ENCODE measurements at places on chromosomes 3 and 15.

DNA sequence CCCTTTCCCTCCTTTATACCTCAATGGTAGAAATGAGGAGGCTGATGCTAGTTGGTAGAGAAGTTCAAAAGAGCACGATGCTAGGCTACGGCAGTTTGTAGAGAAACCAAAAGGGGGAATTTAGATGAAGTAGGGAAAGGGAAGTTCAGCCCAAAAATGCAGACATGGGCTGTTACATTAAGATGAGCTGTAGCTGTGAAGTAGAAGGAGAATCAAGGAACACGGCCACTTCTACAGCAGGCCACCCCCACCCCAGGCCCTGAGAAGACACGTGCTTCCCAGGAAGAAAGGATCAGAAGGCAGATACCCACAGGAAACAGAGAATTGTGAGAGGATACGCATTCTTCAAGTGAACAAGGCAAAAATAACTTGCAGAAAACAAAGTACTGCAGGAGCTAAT is 2.1 kb upstream of the PARP14 start:
- H3K4me3 ChIP-seq: no peak overlapping the region
- no peak for DNase-seq
- peaks cover 19% of the 10 kb centered on the region for H3K27me3 ChIP-seq

GRCh38 chr3:158713094-158713499 is 19.2 kb downstream of the RARRES1 start:
- H3K4me1 ChIP-seq: peaks cover 22% of the 10 kb centered on the region
- no peak overlapping the region for H3K4me3 ChIP-seq
- H3K36me3 ChIP-seq: peaks cover 7% of the 10 kb centered on the region
- no peak for DNase-seq

GRCh38 chr3:110767156-110767555 is 304.5 kb upstream of the NECTIN3 start:
- H3K27me3 ChIP-seq: no peaks in the 10 kb centered on the region
- DNase-seq: no peak
- peaks cover 16% of the 10 kb centered on the region for H3K36me3 ChIP-seq
- peaks cover 4% of the 10 kb centered on the region for H3K4me1 ChIP-seq
- no peak overlapping the region for H3K4me3 ChIP-seq

DNA sequence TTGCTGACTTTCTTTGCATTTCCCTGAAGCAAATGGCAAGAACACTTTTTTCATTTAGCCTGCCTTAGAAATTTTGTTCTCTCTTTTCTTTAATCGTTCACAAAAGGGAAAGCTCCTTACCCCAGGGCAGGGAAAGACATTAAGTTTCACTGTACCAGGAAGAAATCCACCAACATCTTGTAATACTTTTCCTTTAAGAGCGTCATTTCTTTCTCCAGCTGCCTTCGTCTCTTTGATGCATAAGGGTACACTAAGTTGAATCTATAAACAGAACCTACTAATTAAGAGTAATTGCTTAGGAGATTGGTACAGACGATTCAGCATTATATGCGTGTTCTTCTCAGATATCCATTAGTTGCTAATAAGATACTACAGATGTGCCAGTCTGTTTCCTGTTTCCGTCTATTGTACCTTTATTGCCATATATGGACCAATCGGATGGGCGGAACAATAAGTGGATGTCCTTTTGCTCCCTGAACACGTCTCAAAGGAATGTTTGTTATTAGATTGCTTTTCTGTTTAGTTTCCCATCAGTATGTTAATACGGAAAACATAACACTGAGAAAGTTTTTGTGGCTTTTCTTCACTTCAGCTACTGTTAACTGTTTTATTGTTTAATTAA is 276.7 kb upstream of the RARB start:
- no peak for DNase-seq
- H3K27ac ChIP-seq: no peak overlapping the region
- H3K4me3 ChIP-seq: no peak overlapping the region
- H3K36me3 ChIP-seq: no peaks in the 10 kb centered on the region

GRCh38 chr3:17045705-17046104 is 160.9 kb downstream of the PLCL2 start:
- no peaks in the 10 kb centered on the region for H3K27me3 ChIP-seq
- DNase-seq: no peak
- H3K36me3 ChIP-seq: 0 out of 2 replicates have a peak, but pooled peaks cover 3% of the 10 kb centered on the region
- H3K4me3 ChIP-seq: no peak overlapping the region
- H3K4me1 ChIP-seq: peaks cover 36% of the 10 kb centered on the region
- peak overlapping the region; percentile 3 for H3K27ac ChIP-seq

- peak overlapping the region; percentile 67 for H3K27ac ChIP-seq
- peaks cover 19% of the 10 kb centered on the region for H3K36me3 ChIP-seq
- DNase-seq: no peak
- peaks cover 30% of the 10 kb centered on the region for H3K4me1 ChIP-seq
- H3K4me3 ChIP-seq: no peak overlapping the region
Measured at GRCh38 chr3:23923786-23924185, 6.9 kb downstream of the RPL15 start.

GRCh38 chr3:194617143-194617671 is 16.0 kb downstream of the TMEM44 start:
- H3K27me3 ChIP-seq: no peaks in the 10 kb centered on the region
- H3K4me3 ChIP-seq: no peak overlapping the region
- DNase-seq: no peak
- peaks cover 2% of the 10 kb centered on the region for H3K36me3 ChIP-seq
- H3K27ac ChIP-seq: no peak overlapping the region
- H3K4me1 ChIP-seq: no peaks in the 10 kb centered on the region

GRCh38 chr15:34883042-34883441 is 86.5 kb downstream of the AQR start:
- DNase-seq: no peak
- no peaks in the 10 kb centered on the region for H3K27me3 ChIP-seq
- peaks cover 66% of the 10 kb centered on the region for H3K36me3 ChIP-seq
- H3K27ac ChIP-seq: no peak overlapping the region
- H3K4me3 ChIP-seq: no peak overlapping the region

- no peak overlapping the region for H3K4me3 ChIP-seq
- H3K27me3 ChIP-seq: peaks cover 4% of the 10 kb centered on the region
- peaks cover 6% of the 10 kb centered on the region for H3K4me1 ChIP-seq
- H3K36me3 ChIP-seq: peaks cover 28% of the 10 kb centered on the region
Measured at GRCh38 chr15:100437261-100437660, 91.5 kb downstream of the CERS3 start.

- no peaks in the 10 kb centered on the region for H3K27me3 ChIP-seq
- no peaks in the 10 kb centered on the region for H3K4me1 ChIP-seq
- DNase-seq: peak; percentile 82
- peaks cover 29% of the 10 kb centered on the region for H3K36me3 ChIP-seq
- no peak overlapping the region for H3K4me3 ChIP-seq
Measured at GRCh38 chr3:34683851-34684250, 885.4 kb downstream of the PDCD6IP start.

- peaks cover 2% of the 10 kb centered on the region for H3K36me3 ChIP-seq
- DNase-seq: no peak
- no peak overlapping the region for H3K4me3 ChIP-seq
- H3K27ac ChIP-seq: no peak overlapping the region
- peaks cover 7% of the 10 kb centered on the region for H3K4me1 ChIP-seq
Measured at GRCh38 chr3:48151807-48152427, 36.3 kb downstream of the CDC25A start.

GRCh38 chr3:141913150-141913811 is 36.8 kb downstream of the ATP1B3 start:
- peaks cover 83% of the 10 kb centered on the region for H3K36me3 ChIP-seq
- no peak overlapping the region for H3K27ac ChIP-seq
- DNase-seq: no peak
- H3K27me3 ChIP-seq: no peaks in the 10 kb centered on the region
- 0 out of 2 replicates have a peak, but pooled peaks cover 4% of the 10 kb centered on the region for H3K4me1 ChIP-seq
- H3K4me3 ChIP-seq: no peak overlapping the region

DNA sequence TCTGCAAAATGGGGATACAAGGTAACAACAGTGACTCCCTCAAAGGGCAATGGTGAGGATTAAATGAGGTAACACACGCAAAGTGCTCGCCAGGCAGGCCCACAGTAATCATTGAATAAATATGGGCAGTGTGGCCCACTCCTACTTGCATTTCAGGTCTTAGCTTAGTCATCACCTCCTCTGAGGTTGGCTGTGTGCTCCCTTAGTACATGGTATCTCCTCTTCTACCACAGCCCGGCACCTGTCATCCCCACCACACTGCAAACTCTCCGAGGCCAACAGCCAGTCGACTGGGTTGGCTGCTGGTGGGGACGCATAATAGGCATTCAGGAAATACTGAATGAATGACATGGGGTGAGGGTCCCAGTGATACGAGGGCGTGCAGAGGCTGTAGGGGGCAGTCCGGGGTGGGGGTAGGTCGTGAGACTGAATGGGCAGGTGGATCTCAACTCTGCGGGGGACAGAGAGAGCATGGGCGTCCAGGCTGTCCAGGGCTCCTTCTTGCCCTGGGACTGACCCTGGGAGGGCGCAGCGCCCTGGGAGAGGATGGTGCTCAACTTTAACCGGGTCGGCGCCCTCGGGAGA is 375 bp upstream of the MYZAP start:
- peak overlapping the region; percentile 75 for H3K4me3 ChIP-seq
- no peaks in the 10 kb centered on the region for H3K36me3 ChIP-seq
- DNase-seq: no peak

GRCh38 chr15:25693321-25694238 is 169.5 kb downstream of the ATP10A start:
- no peak overlapping the region for H3K27ac ChIP-seq
- peaks cover 38% of the 10 kb centered on the region for H3K4me1 ChIP-seq

DNA sequence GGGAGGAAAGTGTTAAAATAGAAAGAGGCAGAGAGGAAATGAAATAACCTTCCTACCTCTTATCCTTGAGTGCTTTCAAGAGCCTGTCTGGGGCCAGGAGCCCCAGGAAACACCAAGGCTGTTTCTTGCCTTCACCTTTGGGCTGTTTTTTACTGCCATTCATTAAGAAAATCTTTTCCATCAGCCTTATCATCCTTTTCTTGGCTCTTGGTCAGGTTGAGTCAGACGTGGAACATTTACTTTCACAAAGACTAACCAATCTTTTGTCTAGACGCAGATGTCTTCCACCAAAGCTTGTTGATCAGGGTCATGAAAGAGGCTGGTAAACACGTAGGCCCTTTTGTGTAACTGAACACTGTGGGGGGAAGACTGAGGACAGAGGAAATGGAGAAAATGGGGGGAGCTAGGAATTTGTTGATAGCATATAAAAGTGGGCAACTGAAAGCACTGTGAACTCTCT is 151.0 kb upstream of the THBS1 start:
- H3K27ac ChIP-seq: no peak overlapping the region
- no peak for DNase-seq
- peaks cover 3% of the 10 kb centered on the region for H3K27me3 ChIP-seq
- no peak overlapping the region for H3K4me3 ChIP-seq
- no peaks in the 10 kb centered on the region for H3K36me3 ChIP-seq

GRCh38 chr15:29270169-29270955 is 740 bp upstream of the NSMCE3 start:
- H3K27ac ChIP-seq: peak overlapping the region; percentile 91
- H3K4me1 ChIP-seq: peaks cover 33% of the 10 kb centered on the region
- DNase-seq: no peak
- no peaks in the 10 kb centered on the region for H3K27me3 ChIP-seq
- peak overlapping the region; percentile 79 for H3K4me3 ChIP-seq

GRCh38 chr3:33058765-33059164 is 38.2 kb downstream of the GLB1 start:
- no peak overlapping the region for H3K4me3 ChIP-seq
- no peak overlapping the region for H3K27ac ChIP-seq
- peaks cover 11% of the 10 kb centered on the region for H3K36me3 ChIP-seq
- H3K27me3 ChIP-seq: no peaks in the 10 kb centered on the region

DNA sequence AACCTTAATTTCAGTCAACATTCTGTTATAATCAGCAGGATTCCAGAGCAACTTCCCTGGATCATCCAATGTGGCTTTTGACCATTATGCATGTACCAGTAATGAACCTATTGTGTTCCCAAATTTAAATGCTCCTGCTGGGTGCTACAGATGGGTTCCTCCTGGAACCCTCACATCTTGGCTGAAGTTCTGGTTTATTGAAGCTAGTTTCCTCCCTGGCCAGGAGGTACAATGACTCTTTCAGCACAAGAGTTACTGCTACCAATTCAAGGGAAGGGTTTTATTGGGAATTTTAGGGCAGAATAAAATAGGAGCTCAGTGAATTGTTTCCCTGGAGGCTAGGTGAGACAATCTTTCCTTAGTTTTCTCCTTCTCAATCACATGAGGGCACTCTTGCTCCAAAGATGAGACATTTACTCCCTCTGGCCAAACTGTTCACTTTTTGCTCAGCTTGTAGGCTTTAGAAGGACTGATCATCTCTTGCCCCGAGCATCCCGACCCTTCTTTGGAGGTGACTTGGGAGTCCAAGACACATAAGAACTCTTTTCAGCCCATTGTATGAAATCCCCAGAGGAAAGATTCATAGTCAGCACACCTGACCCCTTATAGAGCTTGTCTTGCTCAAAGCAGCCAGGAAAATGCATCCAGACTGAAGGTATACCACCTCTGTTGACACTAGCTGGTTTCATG is 8.8 kb upstream of the NPHP3 start:
- no peaks in the 10 kb centered on the region for H3K27me3 ChIP-seq
- DNase-seq: no peak
- no peak overlapping the region for H3K4me3 ChIP-seq

DNA sequence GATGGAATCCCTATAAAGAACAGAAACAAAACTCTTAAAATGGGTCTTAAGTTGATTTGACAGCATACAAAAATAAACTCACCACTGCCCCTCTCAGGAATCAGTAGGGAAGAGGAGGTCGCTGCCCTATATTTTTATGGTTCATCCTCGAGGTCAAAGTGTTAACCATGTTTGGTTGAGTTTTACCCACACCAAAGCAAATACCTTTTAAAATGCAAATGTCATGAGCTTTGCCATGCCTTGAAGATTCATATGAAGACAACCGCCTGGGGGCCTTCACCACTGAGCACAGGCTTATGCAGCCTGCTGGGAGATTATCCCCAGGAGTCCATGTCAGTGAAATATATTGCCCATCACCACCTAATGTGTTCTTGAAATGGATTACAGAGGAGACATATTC is 66.1 kb downstream of the GLB1 start:
- DNase-seq: no peak
- H3K4me3 ChIP-seq: no peak overlapping the region
- H3K27me3 ChIP-seq: peaks cover 2% of the 10 kb centered on the region
- H3K27ac ChIP-seq: no peak overlapping the region
- peaks cover 7% of the 10 kb centered on the region for H3K36me3 ChIP-seq

DNA sequence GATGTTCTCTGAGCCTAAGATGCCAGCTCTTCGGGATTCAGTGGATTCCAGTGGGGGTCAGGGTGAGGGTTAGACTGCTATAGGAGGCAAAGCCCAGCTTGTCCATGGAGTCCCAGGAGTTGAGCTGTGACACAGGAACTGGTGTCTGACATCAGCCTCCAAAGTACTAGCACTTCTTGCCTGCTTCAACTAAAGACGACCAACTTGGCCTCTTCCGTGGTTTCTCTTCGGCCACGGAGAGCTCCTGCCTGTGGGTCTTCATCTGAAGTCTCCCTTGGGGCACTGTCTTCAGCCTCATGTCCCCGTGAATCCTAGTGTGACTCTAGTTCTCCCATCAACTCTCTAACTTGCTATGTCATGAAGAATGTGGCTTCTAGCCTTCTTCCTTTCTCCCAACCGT is 12.8 kb upstream of the ACAN start:
- H3K36me3 ChIP-seq: no peaks in the 10 kb centered on the region
- H3K4me3 ChIP-seq: no peak overlapping the region
- no peak overlapping the region for H3K27ac ChIP-seq
- no peak for DNase-seq
- peaks cover 18% of the 10 kb centered on the region for H3K4me1 ChIP-seq

- H3K27me3 ChIP-seq: no peaks in the 10 kb centered on the region
- peak overlapping the region; percentile 97 for H3K27ac ChIP-seq
- no peak for DNase-seq
- H3K36me3 ChIP-seq: peaks cover 45% of the 10 kb centered on the region
- H3K4me3 ChIP-seq: peak overlapping the region; percentile 97
- peaks cover 68% of the 10 kb centered on the region for H3K4me1 ChIP-seq
Measured at GRCh38 chr15:63045465-63045840, 2.9 kb downstream of the TPM1 start.

- H3K27ac ChIP-seq: peak overlapping the region; percentile 23
- H3K4me3 ChIP-seq: no peak overlapping the region
- peaks cover 2% of the 10 kb centered on the region for H3K36me3 ChIP-seq
- no peak for DNase-seq
- H3K27me3 ChIP-seq: no peaks in the 10 kb centered on the region
Measured at GRCh38 chr3:61719278-61719977, 158.1 kb downstream of the PTPRG start.
